ENCODE measurements at places on chromosomes 7 and 10. TPM values are rescaled to one million over a fixed set of nuclear protein-coding genes. Genes with fewer than 3 reads are reported as not detected.

GRCh38 chr10:64261676-64262075 is 740.5 kb downstream of the REEP3 start:
- no peak for DNase-seq

Gene TACC2
- not detected for polyA plus RNA-seq

DNA sequence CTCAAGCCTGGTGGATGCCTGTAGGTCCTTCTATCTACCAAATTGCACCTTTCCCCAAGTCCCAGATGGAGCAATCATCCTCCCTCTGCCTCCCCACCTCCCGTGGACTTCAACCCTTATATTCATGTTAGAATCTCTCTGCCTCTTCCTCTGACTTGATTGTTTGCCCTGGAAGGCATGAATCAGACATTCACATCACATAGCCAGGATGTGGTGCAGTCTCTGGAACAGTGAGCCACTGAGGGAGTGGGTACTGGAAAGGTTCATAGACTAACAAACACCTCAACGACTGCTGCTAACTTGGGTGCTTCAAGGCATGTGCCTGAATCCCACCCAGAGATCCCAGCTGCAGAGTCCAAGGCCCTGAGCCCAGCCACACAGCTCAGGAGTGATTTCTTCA is 494.0 kb downstream of the TNS3 start:
- no peak for DNase-seq

Gene GALNT17
- not detected for polyA plus RNA-seq

Gene ANXA8
- polyA plus RNA-seq = not detected

Gene PSPH
- polyA plus RNA-seq = 6.5 TPM

DNA sequence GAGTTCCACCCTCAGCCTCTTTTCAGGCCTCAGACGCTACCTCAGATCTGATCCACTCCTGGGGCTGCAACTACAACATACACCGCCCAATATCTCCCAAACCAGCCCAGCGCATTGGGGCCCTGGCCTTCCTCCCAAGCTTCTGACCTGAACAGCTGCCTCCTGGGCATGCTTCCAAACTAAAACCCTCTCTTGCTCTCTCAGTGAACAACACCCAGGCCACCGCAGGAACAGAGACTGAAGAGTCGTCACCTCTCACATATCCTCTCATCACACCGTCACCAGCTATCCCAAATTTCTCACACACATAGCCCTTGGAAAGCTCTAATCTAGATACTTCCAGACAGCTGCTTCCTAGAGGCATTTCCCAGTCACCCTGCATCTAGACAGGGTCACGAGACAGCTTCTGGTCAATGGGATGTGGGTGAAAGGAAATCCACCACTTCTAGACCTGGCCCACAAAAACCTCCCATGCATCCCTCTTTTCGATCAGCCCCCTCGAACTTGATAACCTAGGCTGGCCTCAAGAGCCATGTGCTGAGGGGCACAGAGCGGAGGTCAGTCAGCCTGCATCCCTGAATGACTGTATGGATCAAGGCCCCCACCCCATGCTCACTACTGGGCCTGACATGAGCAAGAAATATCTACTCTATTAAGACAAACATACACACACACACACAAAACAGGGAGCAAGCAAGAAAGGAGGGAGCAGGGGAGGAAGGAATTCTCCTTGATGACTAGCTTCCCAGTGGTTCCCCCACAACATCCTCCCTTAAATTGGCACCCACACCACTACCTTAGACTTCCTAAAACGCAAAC is 1.8 kb downstream of the PARP12 start:
- no peak for DNase-seq

Gene TMEM229A
- not detected for polyA plus RNA-seq
